ENCODE measurements at places on chromosomes 11 and 22. TPM values are rescaled to one million over a fixed set of nuclear protein-coding genes. Genes with fewer than 3 reads are reported as not detected.

PLA2G6 gene
- total RNA-seq: 10.1 TPM

PRAME gene
- total RNA-seq: 53.8 TPM

EML3 gene
- total RNA-seq: 19.5 TPM

DNA sequence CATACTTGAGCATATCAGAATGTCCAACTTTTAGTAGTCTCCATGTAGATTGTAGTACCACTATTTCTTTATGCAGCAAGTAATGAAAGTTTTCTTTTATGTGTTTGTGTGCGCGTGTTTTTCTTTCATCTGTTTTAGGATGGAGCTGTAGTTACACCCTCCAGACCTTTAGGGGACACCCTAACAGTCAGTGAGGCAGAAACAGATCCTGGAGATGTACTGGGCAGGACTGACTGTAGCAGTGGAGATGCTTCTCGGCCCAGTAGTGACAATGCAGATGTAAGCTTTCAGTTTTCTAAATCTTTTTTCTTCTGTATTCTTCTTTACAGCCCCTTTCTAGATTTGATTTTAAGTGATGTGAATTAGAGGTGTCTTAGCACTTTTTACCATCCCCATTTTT is 79.9 kb upstream of the GRIK4 start:
- peak; percentile 55 for DNase-seq

DNA sequence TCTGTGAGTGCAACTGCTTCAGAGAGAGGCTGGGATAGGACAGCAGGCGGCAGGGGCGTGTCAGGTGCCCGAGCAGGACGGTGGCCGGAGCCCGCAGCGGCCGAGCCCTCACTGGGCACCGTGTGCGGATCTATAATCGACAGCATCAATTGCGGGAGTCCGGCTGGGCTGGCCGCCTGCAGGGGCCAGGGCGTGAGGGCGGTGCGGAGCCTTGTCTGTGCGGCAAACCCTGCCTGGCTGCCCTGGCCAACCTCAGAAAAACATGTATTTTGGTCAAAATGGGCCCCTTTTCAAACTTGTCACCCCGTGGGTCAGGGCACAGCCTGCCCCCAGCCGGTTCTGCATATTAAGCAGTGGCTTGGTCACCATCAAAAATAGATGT is 91.3 kb upstream of the KCNQ1OT1 start:
- DNase-seq: no peak

DNA sequence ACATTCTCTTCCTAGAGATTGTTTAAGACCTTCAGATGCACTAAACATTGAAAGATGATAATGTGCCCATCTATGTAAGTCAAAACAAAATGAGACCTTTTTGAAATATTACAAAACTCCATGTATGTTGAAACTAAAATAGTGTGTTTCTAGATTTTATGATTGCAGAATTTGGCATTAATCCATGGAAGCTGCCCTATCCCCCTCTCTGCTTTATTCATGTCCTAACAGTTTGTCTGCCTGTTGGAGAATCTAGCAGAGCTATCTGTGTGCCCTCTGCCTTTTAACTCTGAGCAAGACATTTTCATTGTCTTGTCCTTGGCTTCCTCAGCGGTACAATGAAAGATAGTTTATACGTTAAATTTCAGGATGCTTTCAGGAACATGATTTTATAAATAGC is 105.5 kb downstream of the FAT3 start:
- DNase-seq: no peak

Data from A172 (cell line).